CD4-positive, alpha-beta T cell treated with Interleukin-17A for 4 hours (primary cell): ENCODE measurements at places on chromosomes 2 and 18.

- DNase-seq: no peak
Observed at GRCh38 chr2:74474481-74474880, 2.0 kb upstream of the MRPL53 start.

GRCh38 chr2:176769021-176769420 is 443.6 kb upstream of the HNRNPA3 start:
- no peak for DNase-seq

- DNase-seq: no peak
Observed at GRCh38 chr2:210633699-210634098, 77.3 kb downstream of the CPS1 start.

- DNase-seq: no peak
Observed at GRCh38 chr18:58847383-58848071, 17.1 kb upstream of the ZNF532 start.

GRCh38 chr2:238882082-238882755 is 34.3 kb downstream of the TWIST2 start:
- DNase-seq: no peak

DNA sequence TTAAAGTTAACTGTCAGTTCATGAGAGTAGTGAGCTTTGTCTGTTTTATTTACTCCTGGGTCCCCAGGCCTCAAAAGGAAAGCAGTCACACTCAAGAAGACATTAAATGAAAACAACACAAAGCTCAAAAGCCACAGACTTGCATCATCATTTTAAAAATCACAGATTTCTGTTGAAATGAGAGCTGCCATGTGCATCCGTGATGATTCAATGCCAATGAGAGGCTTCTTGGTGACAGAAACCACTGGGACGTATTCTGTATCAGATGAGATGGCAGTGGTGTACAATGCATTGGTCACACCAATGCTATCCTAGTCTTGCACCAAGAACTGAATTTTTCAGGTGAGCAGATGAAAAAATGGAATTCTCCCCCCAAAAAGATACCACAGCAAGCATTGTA is 204.8 kb downstream of the ANAPC1 start:
- no peak for DNase-seq

GRCh38 chr18:58228176-58228575 is 184.2 kb downstream of the NEDD4L start:
- no peak for DNase-seq

- no peak for DNase-seq
Observed at GRCh38 chr18:22547807-22548561, 130.3 kb upstream of the CTAGE1 start.

- DNase-seq: no peak
Observed at GRCh38 chr2:238339814-238340213, 19.5 kb downstream of the TRAF3IP1 start.

GRCh38 chr2:157404363-157404762 is 39.5 kb downstream of the CYTIP start:
- DNase-seq: peak; percentile 81

DNA sequence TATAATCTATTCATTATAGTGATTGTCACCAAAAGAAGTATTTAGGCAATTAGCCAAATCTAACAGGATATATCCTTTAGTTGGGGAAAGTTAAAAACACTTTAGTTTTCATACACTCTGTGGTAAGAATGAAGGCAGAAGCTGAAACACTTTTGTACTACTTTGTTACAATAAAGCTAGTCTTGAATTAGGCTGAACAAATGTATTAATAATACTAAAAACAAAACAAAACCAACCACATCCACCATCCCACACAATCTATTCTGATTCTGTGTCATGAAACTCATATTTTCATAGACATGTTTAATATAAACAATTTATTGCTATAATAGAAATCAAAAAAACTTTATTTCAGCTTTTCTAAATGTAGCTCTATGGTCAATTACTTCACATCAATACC is 508.8 kb downstream of the ZEB2 start:
- no peak for DNase-seq

GRCh38 chr18:74498712-74499627 is 2.8 kb downstream of the CNDP2 start:
- DNase-seq: peak; percentile 83

DNA sequence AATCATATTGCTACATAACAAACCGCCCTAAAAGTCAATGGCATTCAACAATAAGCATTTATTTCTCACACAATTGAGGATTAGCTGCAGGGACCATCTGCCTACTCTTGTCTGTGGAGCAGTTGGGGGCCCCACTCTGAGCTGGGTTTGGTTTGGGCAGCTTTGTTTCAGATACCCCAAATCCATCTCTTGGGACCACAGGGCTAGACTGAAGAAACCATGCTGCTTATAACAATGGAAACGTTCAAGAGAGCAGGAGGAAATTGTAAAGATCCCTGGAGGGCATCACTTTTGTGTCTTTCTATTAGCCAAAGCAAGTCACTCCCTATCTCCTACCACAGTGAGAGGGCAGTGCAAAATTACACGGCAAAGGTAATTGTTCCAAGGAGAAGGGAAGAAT is 146.5 kb upstream of the MGAT5 start:
- DNase-seq: no peak

GRCh38 chr2:163570391-163570790 is 165.4 kb downstream of the FIGN start:
- no peak for DNase-seq

GRCh38 chr2:181072486-181073235 is 92.3 kb downstream of the UBE2E3 start:
- DNase-seq: no peak

DNA sequence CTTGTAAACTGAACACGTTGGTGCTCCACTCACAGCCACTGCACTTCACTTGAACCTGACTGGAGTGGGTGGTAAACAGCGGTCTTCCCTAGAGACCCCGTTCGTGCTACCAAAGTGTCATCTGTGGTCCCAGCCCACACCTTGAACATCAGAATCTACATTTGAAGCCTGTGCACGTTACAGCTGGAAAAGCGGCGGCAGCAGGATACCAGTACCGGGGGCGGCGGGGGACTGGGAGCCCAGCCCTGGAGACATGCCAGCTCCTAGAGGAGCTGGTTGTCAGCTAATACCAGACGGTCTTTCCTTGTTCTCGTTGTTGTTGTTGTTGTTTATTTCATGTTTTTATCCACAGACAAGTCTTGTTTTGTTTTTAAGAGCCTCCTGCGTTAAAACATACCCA is 156.7 kb downstream of the WDSUB1 start:
- DNase-seq: no peak

DNA sequence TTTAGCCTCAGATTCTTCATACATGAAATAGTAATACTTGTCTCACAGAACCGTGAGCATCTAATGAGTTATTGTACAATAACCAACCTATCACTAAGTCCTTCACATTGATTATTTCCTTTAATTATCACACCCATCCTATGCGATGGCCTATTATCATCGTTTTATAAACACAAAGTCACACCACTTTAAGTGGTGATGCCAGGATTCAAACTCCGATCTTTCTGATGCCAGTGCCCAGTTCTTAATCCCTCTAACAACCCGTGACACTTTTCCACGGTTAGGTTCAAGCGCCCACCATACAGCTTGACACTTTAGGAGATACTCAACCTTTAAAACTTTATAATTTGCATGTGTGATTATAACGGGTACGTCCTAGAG is 523 bp upstream of the ALMS1 start:
- DNase-seq: no peak

DNA sequence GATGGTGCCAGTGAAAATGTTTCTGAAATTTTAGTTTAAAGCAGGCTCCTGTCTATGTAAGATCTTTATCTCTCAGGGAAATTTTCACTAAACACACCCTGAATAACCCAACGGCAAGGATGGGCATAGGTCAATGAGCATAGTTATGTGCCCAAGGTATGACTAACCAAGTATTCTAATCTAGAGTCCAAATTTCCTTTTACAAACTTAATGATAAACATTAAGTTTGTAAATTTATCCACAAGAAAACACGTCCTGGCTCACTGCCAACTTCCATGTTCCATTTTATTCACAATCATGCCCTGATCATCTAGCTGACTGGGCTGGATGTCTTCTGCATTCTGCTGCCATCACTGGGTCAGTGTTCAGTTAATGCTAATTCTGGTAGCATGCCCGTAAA is 151.2 kb downstream of the SRBD1 start:
- DNase-seq: no peak

GRCh38 chr2:43041661-43042360 is 184.6 kb downstream of the ZFP36L2 start:
- DNase-seq: no peak

GRCh38 chr2:228503731-228504130 is 322.2 kb upstream of the SPHKAP start:
- DNase-seq: no peak

DNA sequence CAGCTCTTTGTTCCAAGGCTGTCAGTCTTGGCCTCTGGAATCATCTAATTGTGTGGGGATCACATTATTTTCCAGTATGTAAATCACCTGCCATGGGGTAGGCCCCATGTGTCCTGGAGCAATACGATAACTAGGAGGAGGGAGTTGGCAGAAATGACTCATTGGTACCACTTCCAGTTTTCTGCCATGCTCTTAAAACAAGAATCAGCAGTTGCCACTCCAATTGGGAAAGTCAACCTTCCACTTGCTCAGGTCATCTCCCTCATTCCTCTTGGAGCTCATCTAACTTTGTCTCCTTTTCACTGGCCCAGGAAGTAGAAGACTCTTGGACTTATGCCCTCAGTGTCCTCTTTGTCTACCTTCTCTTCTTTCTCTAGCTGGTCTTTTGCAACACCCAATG is 487.0 kb downstream of the SLC4A3 start:
- no peak for DNase-seq

GRCh38 chr2:157899125-157899839 is 23.2 kb upstream of the ACVR1 start:
- DNase-seq: no peak

GRCh38 chr2:23697256-23698075 is 229.5 kb downstream of the ATAD2B start:
- no peak for DNase-seq

- no peak for DNase-seq
Observed at GRCh38 chr2:215447673-215448081, 11.8 kb upstream of the FN1 start.

- DNase-seq: no peak
Observed at GRCh38 chr2:128639693-128640092, 321.0 kb upstream of the HS6ST1 start.

- DNase-seq: no peak
Observed at GRCh38 chr2:236909193-236909504, 176.5 kb upstream of the COPS8 start.

DNA sequence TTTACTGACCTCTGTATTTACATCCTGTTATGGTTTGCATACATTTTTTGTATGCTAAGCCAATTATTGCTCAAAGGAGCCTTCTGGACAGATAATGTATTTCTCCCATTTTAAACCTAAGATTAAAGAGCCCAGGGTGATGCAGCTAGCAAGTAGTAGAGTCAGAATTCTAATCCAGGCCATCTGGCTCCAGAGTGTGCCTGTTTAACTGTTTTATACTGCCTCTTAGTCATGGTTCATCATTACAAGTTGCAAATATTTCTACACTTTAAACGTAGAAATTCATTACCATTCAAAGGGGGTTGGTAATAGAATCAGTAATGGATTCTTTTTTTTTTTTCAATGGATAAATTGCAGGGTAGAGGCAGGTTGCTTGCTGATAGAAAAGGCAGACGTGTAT is 52.4 kb downstream of the EPC2 start:
- DNase-seq: no peak

DNA sequence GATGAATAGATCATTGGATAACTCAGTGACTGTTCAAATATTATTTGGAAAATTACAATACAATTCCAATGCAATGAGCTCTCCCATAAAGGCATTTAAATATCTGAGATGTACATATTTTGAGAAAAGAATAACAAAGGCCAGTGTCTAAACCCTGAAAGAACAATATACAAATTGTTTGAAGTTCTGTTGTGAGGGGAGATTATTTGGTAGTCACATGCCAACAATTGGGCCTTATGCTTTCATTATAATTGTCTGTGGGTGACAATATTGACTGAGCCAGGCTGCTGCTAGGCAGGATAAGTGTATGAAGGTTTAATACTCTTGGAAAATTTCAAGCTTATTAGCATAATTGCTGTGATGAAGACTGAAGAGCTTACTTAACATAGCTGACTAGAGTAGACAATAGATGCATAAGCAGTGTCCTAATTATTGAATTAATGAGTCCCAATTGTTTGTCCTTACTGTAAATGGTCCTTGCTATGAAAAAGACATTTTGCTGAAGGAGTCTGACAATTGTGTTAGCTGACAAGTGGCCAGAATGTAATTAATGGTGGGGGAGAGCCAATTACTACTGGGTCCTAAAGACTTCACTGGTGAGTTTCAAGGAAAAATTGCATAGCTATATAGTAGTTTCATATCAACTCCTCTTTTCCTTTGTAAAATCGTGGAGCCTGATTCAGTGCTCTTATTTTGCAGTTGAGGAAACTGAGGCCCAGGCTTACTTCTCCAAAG is 5.0 kb upstream of the SMAD2 start:
- DNase-seq: no peak

GRCh38 chr2:132766573-132766972 is 96.6 kb upstream of the LYPD1 start:
- DNase-seq: no peak

GRCh38 chr2:104856086-104856972 is 2.4 kb downstream of the POU3F3 start:
- peak; percentile 16 for DNase-seq

- no peak for DNase-seq
Observed at GRCh38 chr2:173151671-173152401, 76.2 kb downstream of the MAP3K20 start.

- no peak for DNase-seq
Observed at GRCh38 chr2:54626884-54627283, 96.6 kb upstream of the EML6 start.

DNA sequence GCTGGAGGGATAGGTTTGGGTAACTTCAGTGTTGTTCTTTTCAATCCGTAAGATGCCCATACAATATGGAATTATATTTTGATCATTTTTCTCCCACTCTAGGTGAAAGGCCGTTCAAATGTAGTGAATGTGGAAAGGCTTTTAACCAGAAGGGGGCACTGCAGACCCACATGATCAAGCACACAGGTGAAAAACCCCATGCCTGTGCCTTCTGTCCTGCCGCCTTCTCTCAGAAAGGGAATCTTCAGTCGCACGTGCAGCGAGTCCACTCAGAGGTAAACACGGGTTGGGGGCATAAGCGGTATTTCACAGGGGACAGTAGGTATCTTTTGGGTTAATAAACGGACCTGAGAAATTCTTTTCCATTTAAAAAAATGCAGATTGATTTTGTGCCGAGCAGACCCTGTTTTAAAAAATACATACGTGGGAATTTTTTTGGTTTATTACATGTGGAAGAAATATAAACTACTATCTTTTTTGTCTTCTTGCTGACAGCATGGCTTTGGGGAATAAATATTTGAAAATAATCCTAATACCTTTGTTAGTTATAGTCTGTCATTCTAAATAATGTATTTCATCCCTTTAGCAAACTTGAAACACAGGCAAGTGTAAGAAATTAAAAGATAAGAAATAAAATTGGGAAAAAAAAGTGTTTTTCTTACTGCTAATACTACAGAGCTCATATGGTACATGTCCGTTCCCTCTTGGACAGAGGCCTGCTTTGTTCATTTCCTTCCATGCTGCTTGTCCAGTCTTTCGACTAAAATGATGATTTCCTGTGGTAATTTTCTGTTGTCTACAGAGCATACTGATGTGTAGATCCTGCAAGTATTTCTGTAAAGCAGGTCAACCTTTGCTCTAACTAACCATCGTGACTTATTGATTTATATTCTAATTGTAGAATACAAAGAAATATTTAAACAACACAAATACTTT is 53.3 kb downstream of the ZNF236 start:
- peak; percentile 56 for DNase-seq
